ENCODE measurements at places on chromosomes 1 and 21. TPM values are rescaled to one million over a fixed set of nuclear protein-coding genes. Genes with fewer than 3 reads are reported as not detected.

- DNase-seq, result no peak
Measured at GRCh38 chr1:81220614-81221071, 580.1 kb upstream of the ADGRL2 start.

- DNase-seq, result no peak
Measured at GRCh38 chr1:115296981-115297380, 41.1 kb downstream of the NGF start.

DNA sequence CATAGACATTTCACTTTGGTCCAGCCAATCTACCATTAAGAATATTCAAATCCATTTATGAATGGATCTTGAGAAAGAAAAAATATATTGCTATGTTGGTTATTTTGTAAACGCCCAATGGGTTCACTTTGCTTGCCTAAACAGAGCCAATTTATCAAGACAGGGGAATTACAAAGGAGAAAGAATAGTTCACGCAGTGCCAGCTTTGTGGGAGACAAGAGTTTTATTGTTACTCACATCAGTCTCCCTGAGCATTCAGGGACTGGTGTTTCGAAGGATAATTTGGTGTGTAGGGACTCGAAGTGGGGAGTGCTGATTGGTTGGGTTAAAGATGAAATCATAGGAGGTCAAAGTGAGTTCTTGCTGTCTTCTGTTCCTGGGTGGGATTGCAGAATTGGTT lies 135.3 kb downstream of the GABPA start:
- no peak for DNase-seq

DNA sequence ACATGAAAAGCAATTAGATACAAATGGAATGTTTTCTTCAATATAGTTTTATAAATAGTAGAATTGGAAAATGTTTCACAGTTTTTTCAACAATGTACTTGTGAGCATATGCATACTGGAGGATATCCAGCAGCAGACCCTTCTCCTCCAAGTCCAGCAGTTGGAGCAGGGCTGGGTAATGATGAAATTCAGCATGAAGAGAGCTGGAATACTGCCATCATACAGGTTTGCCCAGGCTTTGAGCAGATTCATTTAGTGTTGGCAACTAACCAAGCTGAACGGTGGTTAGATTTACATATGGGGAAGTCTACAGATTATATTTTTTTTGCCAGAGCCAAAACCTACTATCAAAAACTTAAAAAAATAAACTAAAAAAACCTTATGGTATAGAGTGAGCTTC lies 38.3 kb downstream of the WDR3 start:
- no peak for DNase-seq

DNA sequence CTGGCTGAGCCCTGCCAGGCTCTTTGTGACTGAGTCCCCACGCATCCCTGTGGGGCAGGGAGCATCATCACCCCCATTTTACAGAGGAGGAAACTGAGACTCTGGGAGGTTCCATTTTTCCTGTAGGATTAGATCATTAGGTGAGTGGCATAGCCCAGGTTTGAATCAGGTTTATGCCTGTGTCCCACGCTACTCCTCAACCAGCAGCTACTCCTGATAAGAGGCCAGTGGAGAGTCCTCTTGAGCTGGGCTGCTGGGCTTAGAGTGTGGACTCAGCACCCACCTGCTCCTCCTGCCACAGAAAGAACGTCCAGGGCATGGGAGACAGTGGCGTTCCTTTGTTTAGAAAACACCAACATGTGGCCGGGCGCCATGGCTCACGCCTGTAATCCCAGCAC lies 30.7 kb downstream of the TNFRSF1B start:
- no peak for DNase-seq

- no peak for DNase-seq
Measured at GRCh38 chr21:29403922-29404538, 105.3 kb downstream of the BACH1 start.

DNA sequence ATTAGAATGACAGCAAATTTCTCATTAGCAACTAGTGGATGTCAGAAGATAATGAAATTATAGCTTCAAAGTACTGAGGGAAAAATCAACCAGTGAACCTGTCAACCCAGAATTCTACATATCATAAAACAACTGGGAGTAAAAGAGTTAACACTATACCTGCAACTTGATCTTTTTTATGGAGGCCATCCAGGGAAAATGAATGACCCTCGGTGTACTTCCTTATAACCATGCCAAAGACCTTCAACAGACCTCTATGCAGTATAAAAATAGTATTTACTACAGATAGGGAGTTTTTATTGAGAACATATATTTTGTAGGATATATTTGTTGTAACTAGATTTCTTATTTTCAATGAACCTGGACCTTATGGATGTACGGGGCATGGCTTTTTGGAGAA lies 392.5 kb upstream of the ZRANB2 start:
- no peak for DNase-seq

DNA sequence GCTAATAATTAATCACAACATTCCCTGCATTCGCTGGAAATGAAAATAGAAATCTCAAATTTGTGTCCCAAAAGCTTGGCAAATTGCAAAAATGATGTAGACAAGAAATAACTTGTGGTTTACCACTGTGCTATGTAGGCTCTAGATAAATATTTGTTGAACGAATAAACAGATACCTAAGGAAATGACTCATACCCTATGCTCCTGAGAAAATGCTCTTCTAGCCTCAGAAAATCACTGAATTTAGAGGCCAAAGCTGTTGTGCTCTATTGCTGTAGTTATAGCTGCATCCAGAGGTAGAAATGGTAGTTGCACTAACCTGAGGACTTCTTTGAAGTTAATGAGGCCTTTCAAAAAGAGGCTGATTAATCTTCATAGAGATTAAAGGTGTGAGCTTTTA lies 142.0 kb upstream of the ZNHIT6 start:
- no peak for DNase-seq

GRCh38 chr1:156928043-156928602 lies 7.7 kb downstream of the LRRC71 start:
- no peak for DNase-seq

DNA sequence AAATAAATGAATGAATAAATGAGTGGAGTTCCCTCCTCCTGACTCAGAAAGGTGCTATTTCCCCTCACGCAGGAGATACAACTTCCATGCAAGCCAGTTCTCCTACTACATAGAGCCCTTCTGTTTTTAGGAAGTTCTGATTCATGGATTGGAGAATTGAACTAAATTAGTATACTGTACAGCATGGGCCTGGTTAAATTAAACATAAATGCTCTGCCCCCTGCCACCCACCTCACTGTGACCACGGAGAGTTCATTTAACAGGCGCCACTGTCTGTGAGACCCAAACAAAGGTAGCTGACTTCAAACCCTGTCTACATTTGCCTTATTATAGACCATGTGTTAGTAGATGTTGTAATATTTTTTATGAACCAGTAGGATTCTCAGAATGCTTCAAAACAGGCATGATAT lies 9.1 kb upstream of the IRF2BP2 start:
- no peak for DNase-seq

DNA sequence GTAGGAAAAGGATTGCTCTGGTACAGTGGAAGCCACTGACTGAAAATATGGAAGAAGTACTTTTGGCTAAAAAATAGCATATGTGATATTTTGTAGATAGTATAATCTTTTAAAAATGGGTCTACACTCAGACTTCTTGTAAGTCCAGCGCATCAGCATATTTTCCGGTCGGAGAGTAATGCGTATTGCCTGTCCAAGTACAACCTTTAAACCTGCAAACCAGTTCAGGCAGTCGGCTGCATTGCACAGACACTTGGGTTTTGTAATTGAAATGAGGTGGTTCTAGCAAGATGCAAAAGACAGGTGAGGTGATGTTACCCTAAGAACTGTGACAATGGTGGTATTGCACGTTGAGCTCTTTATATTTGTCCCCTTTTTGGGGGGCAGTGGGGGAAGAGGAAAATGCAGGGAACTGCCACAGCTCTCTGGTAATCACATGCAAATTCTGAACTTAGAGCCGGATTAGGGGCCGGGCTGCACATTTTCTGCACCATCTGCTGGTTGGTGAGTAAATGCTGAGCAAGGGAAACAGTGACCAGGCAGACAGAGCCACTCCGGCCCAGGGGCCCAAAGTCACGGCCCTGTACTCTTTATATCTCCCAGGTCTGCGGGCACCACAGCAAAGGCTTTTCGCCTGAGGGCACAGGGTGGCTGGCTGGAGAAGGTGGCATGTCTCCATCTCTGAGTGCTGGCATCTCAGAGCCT lies 2.3 kb downstream of the GPR137B start:
- no peak for DNase-seq

DNA sequence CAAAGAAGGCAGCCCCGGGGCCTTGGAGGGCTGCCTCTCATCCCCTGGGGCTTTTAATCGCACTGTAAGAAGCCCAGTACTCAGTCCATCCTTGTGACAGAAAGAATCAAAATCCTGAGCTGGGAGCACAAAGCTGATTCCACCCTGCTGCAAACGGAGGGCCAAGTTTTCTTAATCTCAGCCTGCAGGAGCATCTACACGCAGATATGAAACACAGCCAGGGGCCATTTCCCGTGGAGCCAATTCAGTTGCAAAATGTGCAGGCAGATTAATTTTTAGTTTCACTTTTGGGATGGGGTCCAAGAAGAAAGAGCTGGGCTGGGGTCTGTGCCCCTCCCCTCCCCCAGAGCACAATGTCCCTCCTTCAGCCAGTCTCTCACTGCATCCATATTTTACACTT lies 4.4 kb downstream of the LYPD8 start:
- no peak for DNase-seq

GRCh38 chr1:220594356-220594755 lies 66.4 kb downstream of the MARK1 start:
- DNase-seq, result no peak

GRCh38 chr1:33332357-33332789 lies 11.5 kb upstream of the A3GALT2 start:
- DNase-seq, result no peak

- no peak for DNase-seq
Measured at GRCh38 chr1:34511802-34512201, 243.0 kb upstream of the GJB5 start.

DNA sequence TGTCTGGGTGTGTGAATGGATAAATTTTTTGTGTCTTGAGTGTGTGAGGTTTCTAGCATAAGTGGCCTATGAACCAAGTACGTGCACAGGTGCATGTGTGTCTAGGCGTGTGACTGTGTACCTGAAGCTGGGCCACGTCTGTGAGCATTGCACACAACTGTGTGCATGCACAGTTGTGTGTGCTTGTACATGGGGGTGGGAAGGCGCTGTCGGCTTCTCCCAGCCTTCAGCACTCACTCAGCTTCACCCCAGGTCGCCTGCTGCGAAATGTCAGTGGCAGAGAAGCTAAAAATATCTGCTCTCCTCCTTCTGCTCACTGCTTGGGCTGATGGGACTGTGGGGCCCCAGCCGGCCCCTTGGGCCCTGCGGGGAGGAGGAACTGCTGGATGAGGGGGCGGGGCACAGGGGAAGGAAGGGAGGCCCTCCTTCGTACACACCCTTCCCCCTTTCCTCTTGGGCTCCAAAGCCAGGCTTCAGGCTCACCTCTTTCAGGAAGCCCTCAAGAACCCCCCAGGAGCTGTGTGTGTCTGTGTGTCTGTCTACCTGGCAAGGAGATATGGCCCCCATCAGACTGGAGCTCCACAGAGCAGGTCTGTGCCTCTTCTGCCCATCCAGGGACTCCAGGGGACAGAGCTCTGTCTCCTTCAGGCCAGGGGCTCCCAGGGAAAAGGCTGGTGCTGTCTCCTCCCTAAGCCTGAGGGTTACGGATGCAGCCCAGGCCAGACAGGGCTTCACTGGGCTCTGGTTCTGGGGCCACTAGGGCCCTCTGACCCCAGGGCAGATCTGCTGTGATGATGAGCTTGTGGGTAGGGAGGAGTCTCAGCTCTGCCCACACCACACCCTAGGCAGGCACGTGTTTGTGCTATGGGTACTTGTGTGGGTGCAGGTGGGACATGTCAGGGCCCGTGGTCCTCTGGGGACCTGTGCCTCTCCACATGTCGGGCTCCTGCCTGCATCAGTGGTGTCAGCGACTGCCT lies 35.6 kb upstream of the WASF2 start:
- DNase-seq, result peak; percentile 78

DNA sequence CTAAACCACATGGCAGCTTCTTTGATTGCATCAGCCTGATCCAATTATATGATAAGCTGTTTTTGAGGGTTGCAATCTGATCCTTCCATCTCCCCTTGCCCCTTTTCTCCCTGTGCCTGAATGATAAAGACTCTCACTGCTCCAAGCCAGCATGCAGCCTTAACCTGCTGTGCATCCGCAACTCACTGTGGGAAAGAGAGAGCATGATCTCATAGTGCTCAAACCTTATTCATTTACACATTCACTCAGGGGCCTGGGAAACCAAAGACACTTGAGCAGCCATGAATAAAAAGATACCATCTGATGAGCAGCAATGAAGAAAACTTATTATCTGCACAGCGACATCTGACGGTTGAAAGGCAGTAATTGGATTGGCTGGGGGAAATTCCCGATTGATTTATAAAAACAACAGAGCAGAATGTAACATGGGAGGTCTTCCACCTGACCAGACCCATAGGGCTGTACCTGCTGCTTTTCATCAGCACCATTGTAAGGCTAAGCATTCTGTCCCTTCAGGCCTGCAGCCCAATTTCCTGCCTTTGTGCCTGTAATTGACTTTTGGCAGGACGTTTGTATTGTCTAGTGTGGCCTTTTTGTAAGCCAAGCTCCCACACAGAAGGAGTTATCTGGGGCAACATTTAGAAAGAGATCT lies 62.5 kb downstream of the KIAA0040 start:
- DNase-seq, result peak; percentile 25

DNA sequence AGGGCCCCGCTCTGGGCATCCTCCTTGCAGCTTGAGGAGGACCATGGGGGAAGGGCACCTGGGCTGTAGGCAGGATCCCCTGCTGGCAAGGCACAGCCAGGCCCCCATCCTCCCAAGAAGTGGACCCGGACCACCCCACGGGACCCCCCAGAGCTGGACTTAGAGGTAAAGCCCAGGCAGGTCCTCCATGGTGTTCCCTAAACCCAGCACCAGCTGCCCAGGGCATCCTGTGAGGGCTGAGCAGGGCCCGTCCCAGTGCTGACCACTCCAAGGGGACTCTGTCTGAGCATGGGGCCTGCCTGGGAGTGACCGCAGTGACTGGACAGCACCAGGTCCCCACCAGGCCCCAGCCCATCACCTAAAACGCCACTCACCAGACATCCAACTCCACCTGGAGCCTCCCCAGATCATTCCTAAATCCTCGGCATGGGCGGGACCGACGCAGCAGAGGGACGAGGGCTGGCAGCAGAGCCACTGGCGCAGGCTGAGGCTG lies 21.3 kb downstream of the COL6A2 start:
- DNase-seq, result no peak

DNA sequence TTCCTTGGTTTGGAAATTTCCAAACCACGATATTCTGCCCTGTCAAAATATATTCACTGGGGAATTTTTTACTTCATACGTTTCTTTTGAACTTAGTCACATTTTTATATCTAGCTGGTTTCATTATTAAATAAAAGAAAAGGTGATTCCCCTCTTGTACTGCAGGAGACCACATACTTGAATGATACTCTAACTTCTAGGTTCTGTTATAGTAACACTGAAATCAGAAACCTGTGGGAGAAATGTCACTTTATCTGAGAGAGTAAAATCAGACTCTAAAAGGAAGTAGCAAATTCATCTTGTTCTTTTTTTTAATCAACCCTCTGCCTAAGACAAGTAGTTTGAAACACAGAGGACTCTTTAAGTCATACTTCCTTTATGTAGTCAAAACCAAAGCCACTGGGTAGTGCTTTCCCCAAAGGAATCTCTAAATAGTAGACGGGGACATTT lies 34.4 kb downstream of the MRPL39 start:
- DNase-seq, result no peak

Gene LIN28A
- total RNA-seq, result not detected

Gene RPE65
- 0.10 TPM for total RNA-seq

Gene ARHGEF10L
- total RNA-seq, result 24.7 TPM

Gene CLCA2
- total RNA-seq, result 32.0 TPM

Gene SELP
- total RNA-seq, result 1.4 TPM

Gene TIE1
- 19.5 TPM for total RNA-seq

Gene SEC16B
- 9.6 TPM for total RNA-seq

Gene CRYAA
- total RNA-seq, result not detected

Gene IGSF3
- 47.0 TPM for total RNA-seq

Gene RPTN
- 4.4 TPM for total RNA-seq

Gene DNASE2B
- total RNA-seq, result not detected

Gene TNNI3K
- 3.1 TPM for total RNA-seq

Measured in skin of body (tissue), 3 donors.